ENCODE measurements at places on chromosomes 1 and 21.
A peak's percentile ranks its signal among the peaks of the same experiment; 100 is the strongest.

- DNase-seq, result no peak
Observed at GRCh38 chr21:38037416-38037815, 121.2 kb upstream of the KCNJ6 start.

DNA sequence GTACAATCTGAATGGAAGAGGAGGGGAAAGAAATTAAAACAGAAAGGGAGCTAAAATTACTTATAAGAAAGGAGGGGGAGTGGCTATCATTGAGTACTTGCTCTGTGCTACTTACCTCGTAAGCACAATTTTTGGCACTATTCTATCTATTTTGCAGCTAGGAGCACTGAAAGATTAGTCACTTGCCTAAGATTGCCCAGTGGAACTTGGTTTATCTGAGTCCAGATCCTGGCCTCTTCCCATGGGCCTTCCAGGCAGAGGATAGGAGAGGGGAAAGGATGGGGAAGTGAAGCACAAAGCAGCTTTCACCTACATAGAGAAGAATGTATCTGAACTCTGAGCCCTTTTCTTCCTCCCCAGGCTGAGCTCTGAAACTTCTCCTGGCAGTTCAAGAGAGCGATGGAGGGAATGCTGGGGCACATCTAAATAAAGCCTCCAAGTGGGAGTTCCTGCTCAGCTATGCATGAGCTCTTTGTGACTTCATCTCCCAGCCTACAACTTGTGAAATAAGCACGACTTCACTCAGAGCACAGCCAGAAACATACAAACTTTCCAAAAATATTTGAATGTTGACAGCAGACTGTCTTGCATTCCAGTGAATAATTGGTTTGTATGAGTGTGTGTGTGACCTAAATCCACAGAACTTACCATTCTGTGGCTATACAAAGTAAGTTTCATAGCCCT, 29.4 kb downstream of the HMGB4 start:
- DNase-seq, result no peak

- DNase-seq, result no peak
Observed at GRCh38 chr1:152932170-152932811, 14.7 kb upstream of the SPRR5 start.

DNA sequence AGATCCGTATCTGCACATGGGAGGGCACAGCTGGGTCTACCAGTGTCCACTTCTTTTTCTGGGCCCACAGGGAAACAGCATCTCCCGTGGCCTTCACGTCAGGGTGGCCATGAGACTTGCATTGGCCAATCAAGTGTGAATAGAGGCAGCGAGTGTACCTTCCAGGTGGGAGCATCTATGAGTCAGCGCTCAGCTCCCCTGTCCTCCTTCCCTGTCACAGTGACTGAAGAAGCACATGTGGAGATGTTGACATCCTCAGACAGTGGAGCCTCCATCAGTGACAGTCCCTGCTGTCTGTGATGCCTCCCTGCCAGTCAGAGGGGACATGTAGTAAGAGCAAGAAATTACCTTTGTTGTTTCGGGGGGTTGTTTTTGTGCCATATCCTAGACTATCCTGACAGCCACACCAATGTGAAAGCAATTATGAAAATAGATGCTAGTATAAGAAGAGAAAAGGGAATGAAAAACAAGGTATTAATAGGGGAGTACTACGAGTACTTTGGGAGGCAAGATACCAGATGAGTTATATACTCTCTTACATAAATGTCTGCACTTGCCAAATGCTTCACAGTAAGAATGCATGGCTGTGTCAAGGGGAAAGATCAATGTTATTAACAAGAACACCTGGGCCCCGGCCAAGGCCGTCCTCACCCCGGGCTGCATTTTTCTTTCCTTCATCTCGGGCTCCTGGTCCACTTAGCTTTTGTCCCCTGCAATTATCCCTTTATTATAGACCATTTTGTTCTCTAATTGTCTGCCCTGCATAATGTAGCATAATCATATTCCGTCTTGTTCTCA, 86.0 kb downstream of the MATN1 start:
- no peak for DNase-seq

DNA sequence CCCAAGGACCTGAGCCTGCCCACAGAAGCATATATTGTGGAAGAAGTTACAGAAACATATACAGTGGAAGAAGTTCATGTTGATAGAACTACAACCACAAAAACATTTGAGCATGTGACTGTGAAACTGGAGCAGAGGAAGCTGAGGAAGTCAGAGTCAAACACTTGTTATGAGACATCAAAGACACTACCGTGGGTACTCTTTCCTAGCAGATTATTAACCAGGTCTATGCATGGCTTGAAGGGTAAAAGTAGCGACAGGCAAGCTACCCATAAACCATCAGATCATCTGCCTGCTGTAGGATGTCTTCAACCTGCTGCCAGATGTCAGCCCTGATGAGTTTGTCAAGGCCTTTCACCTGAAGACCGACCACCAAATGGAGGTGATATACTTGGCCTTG, 35.8 kb downstream of the IVNS1ABP start:
- DNase-seq, result peak; percentile 60

- no peak for DNase-seq
Observed at GRCh38 chr1:161083748-161084596, 5.4 kb downstream of the NECTIN4 start.

GRCh38 chr1:41277371-41277975, 35.4 kb upstream of the SCMH1 start:
- DNase-seq, result no peak

- DNase-seq, result no peak
Observed at GRCh38 chr1:228917342-228917741, 182.1 kb downstream of the RHOU start.

DNA sequence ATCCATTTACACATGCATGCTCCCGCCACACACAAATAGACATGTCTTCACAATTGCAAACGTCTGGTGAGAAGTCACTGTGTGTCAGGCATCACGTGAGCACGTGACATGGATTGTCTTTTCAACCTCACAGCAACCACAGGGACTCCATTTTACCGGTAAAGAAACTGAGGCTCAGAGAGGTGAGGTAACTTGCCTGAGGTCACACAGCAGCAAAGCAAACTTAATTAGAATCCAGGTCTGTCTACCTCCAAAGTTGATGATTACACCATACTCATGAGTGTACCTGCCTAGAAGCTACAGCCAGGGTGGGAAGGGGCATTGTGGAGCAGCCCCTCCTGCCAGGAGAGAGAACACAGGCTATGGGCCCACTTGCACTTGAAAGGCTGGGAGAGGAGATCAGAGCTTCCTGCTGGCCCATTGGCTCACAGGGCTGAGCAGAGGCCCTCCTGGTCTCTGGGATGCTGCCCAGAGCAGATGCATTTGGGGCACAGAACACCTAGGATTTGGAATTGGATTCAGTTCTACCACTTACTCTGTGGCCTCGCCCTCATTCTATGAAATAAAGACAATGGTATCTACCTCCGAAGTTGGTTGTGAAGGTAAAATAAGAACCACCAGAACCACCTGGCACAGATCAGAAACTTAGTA, 44.4 kb upstream of the SELENON start:
- DNase-seq, result no peak

DNA sequence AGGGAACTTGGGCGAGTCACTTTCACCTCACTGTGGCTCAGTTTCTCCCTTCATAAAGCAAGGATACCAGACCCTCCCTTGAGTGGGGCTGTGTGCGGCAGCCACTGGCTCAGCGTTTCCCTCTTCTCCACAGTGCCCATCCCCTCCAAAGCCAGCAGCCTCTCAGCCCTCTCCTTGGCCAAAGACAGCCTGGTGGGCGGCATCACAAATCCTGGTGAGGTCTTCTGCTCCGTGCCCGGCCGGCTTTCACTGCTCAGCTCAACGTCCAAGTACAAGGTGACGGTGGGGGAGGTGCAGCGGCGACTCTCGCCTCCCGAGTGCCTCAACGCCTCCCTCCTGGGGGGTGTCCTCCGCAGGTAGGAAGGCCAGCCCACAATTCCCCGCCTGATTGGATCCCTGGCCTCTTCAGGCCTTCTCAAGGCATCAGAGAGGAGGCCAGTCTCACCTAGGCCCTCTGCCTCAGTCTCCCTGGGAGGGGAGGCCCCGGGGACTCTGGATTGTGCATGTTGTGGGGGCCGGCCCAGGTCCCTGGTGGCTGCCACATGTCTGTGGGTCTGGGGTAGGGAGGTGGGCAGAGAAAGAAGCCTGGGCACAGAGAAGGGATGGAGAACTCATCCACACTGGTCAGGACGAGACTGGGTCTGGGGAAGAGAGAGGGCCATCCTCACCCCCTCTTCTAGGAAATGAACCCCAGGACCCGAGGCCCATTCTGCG, 15.2 kb downstream of the TFAP2E start:
- DNase-seq, result no peak

DNA sequence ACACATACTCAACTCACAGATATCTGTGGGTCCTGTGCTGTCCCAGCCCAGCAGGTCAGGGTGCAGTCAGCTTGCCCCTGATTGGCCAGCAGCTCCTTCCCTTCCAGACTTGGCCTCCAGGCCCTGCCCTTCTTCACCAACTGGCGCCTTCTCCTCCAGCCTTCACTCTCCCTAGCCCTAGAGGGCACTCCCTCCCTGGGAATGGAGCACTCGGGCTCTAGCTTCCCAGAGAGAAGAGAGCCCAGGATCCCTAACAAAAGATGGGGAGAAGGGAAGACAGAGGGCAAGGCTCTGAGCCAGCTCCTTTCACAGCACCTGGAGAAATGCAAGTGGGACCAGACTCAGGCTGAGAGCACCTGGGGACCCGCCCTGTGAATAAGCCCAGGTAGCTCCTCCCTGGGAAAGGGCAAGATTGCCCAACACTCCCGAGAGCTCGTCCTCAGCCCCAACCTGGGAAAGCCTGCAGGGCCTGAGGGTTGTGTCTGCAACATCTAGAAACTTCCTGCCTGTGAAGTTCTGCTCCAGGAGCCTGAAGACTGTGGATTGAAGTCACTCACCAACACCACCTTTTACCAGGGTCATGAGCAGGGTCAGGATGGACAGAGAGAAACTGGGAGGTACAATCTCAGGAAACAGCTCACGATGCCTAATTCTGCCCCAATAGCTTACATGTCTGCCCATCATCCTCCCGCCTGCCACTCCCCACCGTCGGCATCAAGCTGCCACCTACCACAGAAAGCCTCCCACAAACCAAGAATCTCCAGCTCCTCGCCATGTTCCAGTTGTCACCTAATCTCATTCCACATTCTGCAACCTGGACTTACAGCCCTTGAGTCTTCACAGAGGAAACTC, at the start of gene PGLYRP4:
Gene PGLYRP4 (minus strand): TSS at position 331 of the 852 bp plus-strand sequence. CDS start 909 bp downstream, outside the sequence.
- no peak for DNase-seq

DNA sequence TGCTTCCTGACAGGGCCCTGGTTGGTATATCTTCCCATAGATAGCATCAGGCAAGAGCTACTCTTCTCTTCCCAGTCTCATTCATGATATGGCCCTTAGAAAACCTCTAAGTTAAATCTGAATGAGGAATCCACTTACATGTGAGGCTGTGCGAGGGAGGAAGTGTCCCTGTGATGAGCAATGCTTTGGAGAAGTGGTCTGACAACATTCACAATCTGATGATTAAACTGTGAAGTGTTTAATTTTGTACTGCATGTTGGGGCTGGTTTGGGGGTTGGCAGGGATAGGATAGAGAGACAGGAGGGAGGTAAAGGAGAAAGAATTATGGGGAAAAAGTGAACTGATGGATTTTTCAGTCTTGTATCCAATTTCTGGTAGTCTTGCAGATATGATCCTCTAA, 421.2 kb upstream of the DAB1 start:
- no peak for DNase-seq

DNA sequence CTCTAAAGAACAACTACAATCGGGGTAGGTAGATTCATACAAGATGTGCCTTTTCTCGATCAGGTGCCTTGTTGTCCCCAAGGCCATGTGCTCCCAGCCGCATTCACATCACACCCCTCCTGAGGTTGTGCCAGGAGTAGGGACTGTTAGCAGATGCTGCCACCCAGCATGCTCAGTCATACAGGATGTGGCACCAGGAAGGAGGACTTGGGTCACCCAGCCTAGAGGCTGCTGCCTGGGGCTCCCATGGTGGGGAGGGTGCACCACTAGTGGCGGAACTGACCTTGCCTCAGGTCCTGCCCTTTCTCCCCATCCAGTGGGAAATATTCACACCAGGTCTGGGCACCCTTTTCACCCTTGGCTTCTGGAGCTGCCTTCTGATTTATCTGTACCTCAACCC, 8.3 kb downstream of the TEX35 start:
- no peak for DNase-seq

DNA sequence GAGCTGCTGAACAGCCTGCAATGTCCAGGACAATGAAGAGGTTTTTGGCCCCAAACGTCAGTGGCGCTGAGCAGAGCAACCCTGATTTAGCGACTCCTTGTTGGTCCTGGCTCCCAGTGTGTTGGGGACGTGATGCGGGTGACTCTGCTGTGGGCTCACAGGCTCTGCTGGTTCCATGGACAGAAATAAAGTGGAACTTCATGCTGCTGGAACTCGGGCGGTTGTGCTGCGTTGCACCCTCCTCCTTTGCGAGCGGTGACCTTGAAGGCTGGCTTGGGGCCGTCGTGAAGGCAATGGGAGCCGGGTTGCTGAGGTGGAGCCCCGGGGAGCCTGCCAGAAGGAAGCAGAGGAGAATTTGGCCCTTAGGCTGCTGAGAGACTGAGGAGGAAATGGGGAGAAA, 122.6 kb upstream of the C1orf174 start:
- no peak for DNase-seq

DNA sequence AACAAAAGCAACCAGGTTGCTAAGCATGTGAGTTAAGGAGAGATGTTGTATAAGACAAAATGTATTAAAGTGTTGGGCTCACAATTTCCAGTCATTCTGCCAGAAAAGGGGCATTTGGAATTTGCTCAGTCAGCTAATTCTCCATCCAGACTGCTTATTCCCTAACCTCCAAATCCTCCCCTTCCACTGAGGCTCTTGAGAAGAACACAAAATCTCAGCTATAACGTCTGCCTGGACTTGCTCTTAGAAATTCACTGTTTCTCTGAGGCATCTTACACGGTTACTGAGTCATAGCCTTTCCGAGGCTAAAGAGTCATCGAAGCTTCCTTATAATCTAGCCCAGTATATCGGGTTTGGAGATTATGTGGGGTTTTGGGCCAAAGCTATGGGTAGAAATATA, 548.2 kb upstream of the ADGRL4 start:
- no peak for DNase-seq

GRCh38 chr21:31917108-31917507, 44.3 kb downstream of the HUNK start:
- no peak for DNase-seq

GRCh38 chr1:84795966-84796600, 96.9 kb downstream of the LPAR3 start:
- no peak for DNase-seq

- DNase-seq, result peak; percentile 76
Observed at GRCh38 chr1:160711602-160712311, at the start of gene CD48. CD48 (minus strand) TSS chr1:160711822; CDS start chr1:160711763, 59 bp downstream.

- peak; percentile 38 for DNase-seq
Observed at GRCh38 chr1:31182352-31182751, 57.3 kb downstream of the NKAIN1 start.

GRCh38 chr1:1627829-1628753, 3.9 kb upstream of the MMP23B start:
- no peak for DNase-seq

- DNase-seq, result no peak
Observed at GRCh38 chr1:94104776-94105580, 16.0 kb downstream of the ABCA4 start.
